ENCODE measurements at places on chromosomes 7 and 10. TPM values are rescaled to one million over a fixed set of nuclear protein-coding genes. Genes with fewer than 3 reads are reported as not detected.

Gene DGKI
- total RNA-seq: 21.1 TPM

Gene SPAG6
- total RNA-seq: 0.77 TPM

Gene NYAP1
- total RNA-seq: 6.0 TPM

Gene HNRNPA2B1
- 359 TPM for total RNA-seq

Gene LBX1
- total RNA-seq: not detected

Gene AGR2
- total RNA-seq: 17.9 TPM

Gene SAMD9
- total RNA-seq: 6.3 TPM

Gene AGBL3
- 5.8 TPM for total RNA-seq

Gene C10orf105
- 0.11 TPM for total RNA-seq

Gene CPN1
- not detected for total RNA-seq

Gene LEP
- not detected for total RNA-seq

Gene FAM237B
- total RNA-seq: not detected

Gene KLF14
- 0.16 TPM for total RNA-seq
